ENCODE measurements at places on chromosomes 6 and 20.

DNA sequence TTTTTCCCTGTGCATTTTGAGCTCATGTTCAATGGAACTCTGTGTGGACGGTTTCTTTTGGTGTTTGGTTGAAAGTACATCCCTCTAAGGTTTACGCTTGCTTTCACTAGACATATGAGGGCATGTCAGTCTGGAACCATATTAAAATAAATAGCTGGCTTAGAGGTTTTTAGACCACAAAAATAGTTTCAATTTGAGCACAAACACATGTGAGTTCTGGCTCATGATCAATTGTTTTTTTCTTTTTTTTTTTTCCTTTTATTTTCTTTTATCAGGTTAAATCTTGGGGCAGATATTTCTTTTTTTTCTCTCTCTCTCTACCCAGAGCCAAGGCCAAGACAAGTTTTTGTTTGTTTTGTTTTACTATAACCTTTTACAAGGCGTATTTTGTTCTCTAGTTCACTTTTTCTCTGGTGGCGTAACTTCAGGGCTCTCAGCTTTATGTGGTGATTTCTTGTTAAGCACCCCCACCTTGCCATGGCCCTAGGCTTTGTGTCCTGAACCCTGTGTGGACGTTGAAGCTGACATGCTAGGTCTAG is 92.9 kb downstream of the SHLD1 start:
- DNase-seq, result no peak

DNA sequence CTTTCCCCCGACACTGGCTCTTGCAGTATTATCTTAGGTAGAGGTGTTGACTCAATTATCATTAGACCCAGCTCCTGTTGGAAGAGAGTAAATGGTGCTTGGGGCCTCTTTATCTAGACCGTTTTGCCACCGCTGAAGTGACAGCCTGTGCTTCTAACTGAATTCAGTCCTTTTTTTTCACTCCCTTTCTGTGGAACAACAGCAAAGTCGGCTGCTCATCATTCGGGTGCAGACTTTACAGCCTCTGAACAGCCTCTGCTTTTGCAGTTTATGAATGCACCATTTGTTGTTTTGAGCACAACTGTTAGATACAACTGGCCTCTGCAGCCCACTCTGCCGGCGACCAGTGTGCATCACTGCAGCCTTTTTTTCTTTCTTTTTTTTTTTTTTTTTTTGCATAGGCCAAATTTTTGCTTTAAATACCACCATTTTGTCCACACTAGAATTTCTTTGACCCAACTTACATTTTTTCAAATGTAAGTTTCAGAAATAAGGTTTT is 35.8 kb downstream of the RREB1 start:
- DNase-seq, result no peak

DNA sequence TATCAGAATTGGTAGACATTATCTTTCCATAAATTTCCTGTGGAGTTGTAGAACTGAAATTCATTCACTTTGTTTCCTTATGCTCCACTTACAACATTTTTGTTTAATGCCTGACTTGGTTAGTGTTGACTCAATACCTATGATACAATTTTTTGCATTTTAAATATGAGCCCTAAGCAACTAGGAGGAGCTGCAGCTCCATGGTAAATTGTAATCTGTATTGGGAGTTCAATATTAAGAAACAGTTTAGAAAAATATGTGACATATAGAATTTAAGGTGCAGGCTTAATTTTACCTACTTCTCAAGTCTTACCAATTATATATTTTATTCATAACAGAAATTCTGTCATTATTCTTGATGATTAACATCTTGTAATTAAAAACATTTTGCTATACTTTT is 868.3 kb downstream of the EYS start:
- DNase-seq, result no peak

- DNase-seq, result no peak
Measured at GRCh38 chr20:64240243-64241015, 15.1 kb upstream of the PCMTD2 start.

DNA sequence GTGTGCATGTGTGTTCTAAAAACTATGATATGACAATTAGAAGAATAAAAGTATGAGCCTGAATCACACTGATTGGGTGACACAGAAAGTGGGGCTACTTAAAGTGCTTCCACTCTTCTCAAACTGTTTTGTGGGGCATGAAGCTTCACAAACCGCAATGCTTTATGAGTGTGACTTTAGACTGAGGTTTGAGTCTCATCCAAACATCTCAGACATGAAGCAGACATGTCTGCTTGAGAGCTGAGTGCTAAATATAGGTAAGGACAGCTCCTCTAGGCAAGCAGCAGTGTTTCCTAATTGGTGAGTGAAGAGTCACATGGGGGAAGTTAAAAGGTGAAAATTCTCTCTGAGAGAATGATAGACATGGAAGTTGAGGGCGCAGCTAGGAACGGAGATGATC is 726.9 kb upstream of the CITED2 start:
- no peak for DNase-seq

DNA sequence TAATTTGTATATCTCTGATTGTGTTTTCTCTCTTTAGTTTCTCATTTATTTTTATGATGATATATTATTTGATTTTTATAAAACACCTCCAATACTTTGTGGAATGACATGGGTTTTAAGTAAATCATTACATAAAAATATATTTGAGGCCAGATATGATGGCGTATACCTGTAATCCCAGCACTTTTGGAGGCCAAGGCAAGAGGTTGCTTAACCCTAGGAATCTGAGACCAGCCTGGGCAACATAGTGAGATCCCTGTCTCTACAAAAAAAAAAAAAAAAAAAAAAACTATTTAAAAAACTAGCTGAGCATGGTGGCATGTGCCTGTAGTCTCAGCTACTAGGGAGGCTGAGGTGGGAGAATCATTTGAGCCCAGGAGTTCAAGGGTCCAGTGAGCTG is 87.3 kb downstream of the BMP6 start:
- no peak for DNase-seq

DNA sequence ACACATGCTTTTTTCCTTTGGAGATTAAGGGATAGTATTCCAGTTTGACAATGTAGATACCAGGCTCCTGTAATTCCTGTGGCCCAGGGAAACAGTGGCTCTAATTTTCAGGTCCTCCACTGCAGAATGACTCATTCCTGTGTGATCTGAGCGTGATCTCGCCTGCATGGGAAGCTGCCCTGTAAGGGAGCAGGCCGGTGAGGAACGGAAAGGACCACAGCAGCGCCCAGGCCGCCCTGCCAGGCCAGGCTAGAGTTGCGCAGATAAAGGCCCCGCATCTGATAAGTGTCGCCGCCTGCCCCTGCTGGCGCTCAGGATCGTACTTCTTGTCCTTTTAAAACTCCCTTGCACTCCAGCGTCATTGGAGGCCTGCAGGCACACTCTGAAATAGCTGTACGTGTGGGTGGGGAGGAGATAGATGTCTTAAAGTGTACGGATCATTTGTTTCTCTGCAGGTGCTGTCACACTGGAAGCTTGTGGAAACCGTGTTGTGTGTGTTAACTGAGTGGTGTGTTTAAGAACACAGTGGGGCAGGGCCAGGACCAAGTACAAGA is 60.7 kb downstream of the SYNJ2 start:
- DNase-seq, result no peak

GRCh38 chr20:59837623-59838394 is 95.6 kb downstream of the SYCP2 start:
- no peak for DNase-seq

GRCh38 chr6:32964776-32965175 is 3.6 kb upstream of the BRD2 start:
- DNase-seq, result no peak

- DNase-seq, result no peak
Measured at GRCh38 chr6:163906006-163906710, 491.6 kb downstream of the QKI start.

GRCh38 chr20:37896932-37897548 is 5.9 kb upstream of the VSTM2L start:
- DNase-seq, result no peak

GRCh38 chr6:88882536-88882935 is 80.9 kb downstream of the RNGTT start:
- no peak for DNase-seq

GRCh38 chr6:72619883-72620696 is 1.8 kb upstream of the KCNQ5 start:
- DNase-seq, result peak; percentile 89

GRCh38 chr20:8431538-8432434 is 299.7 kb downstream of the PLCB1 start:
- no peak for DNase-seq

DNA sequence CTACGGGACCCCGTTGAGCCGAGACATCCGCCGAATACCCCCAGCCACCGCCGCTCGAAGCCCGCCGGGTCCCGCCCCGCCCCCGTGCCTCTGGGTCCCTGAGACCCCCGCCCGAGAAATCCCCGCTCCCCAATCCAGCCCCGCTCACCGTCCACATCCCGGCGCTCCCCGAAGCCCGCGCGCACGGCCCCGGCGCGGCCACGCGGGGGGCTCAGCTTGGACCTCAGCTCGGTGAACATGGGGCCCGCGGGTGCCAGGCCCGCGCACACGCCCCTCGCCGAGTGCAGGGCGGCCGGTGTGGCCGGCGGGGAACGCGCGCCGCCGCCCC is 249 bp downstream of the SAMD10 start:
- DNase-seq, result no peak

DNA sequence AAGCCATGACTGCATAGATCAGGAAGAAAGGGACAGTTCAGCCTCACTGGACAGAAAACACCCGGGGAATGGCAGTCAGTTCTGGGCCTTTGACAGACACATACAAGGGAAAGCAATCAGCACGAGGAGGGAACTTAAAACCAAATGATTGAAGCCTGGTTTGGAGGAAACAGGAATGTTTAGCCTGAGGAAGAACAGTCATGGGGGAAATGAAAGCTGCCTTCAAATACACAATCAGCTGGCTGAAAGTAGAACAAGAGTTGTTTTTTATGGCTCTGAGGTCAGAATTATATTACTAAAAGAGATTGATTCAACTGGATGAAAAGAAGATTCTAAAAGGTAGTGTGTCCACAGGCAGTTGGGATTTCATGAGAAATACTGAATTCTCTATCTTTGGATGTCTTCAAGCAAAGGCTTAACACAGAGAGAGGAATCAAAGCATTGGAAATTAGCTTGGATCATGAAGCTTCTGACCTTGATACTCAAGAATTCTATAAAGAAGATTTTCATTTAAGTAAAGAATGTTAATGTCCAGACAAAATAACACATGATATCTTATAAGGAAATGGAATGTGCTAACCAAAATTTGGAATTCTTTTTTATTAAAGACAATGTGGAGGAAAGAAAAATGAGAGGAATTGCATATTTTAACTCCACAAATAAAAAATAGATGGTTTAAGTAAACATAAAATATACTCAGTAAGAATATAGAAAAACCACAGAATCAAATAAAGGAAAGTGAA is 216.6 kb downstream of the IBTK start:
- DNase-seq, result no peak

DNA sequence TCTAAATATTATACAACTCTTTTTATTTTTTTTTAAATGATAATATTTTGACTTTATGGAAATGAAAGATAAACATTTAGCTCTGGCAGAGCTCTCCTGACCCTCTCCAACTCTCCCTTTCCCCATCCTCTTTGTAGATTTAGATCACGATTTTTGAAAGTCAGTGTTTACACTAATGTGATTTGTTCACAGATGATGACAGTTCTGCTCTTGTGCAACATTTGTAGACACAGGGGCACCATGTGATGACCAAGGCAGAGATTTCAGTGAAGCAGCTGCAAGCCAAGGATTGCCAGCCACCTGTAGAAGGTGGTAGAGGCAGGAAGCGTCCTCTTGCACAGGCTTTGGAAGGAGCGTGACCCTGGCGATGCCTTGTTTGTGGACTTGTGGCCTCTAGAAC is 483.2 kb downstream of the QKI start:
- DNase-seq, result no peak

DNA sequence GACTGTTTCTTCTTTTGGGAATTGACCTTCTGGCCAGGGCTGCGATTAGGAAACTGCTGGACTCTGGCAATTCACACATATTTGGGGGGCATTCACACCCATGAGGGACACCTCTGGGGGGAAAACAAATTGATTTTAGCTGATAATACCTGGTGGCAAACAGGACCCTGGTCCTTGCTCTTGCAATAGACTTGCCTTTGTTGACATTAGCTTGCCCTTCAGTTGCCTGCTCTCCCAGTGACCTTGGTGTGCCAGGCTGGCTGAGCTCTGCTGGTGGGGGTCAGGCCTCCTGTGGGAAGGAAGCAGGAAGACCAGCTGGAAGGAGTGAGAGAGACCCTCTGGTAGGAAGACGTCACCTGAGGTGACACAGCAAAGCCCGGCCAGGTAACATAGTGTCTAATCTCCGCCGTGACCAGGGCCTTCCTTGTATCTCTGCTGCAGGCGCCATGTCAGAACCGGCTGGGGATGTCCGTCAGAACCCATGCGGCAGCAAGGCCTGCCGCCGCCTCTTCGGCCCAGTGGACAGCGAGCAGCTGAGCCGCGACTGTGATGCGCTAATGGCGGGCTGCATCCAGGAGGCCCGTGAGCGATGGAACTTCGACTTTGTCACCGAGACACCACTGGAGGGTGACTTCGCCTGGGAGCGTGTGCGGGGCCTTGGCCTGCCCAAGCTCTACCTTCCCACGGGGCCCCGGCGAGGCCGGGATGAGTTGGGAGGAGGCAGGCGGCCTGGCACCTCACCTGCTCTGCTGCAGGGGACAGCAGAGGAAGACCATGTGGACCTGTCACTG is 5.3 kb downstream of the CDKN1A start:
- no peak for DNase-seq

GRCh38 chr6:21455071-21455470 is 138.5 kb upstream of the SOX4 start:
- no peak for DNase-seq

DNA sequence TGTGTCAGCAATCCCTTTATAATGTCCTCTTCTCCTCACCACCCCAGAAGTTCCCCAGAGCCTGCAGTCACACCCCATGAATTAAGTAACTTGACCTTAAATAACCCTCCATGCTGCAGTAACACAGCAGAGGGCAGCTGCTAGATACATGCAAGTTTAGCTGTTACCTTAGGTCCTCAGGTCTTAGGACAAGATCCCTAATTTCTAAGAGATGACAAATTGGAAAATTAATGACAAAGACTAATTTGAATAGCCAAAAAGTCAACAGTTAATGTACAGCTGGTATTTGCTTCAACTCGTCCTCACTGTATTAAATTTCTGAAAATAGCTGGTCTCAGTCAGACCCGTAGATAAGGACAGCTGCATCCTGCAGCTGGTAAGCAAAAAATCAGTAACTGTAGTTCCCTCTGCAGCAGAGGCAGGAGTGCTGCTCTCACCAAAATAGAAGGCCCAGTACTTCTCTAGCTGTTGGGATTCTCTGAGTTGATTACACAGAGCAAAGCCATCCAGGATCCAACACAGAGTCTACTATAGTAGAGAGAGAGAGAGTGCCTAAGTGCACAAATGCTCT is 62.4 kb downstream of the TNFRSF21 start:
- DNase-seq, result no peak

- DNase-seq, result no peak
Measured at GRCh38 chr6:164022632-164023031, 608.1 kb downstream of the QKI start.

DNA sequence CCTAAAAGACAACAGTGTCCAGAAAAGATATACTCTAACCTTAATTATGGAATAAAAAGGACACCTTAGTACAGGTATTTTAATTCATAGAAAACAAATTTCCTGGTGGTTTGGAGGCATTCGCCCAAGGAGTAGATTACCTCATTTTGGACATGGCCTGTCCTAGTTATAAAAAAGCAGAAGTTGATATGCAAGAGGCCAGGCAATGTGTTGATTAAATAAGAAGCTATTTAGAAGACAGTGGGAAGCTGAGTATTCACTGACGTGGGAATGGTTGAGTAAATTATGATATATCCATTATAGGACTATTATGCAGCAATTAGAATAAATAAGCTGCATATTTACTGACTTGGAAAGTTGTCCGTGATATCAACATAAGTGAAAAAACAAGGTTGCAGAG is 314.9 kb downstream of the ALDH8A1 start:
- no peak for DNase-seq

- DNase-seq, result no peak
Measured at GRCh38 chr6:72132427-72132826, 246.1 kb downstream of the RIMS1 start.
